ENCODE measurements at places on chromosomes 2 and 18. TPM values are rescaled to one million over a fixed set of nuclear protein-coding genes. Genes with fewer than 3 reads are reported as not detected.

The FAHD2B gene
- 11.5 TPM for total RNA-seq

The ZNF516 gene
- 4.2 TPM for total RNA-seq

The DARS1 gene
- 69.0 TPM for total RNA-seq

The PLEK gene
- total RNA-seq: not detected

The ST3GAL5 gene
- 37.1 TPM for total RNA-seq

The DSG4 gene
- total RNA-seq: 0.02 TPM

The PLA2R1 gene
- 2.8 TPM for total RNA-seq

The MEP1B gene
- 0.15 TPM for total RNA-seq

The GIGYF2 gene
- total RNA-seq: 27.7 TPM

The RNF125 gene
- 0.53 TPM for total RNA-seq

All from A549 treated with DMSO at 1 μM for 4 hours (cell line).